ENCODE measurements at places on chromosomes 13 and 19.

DNA sequence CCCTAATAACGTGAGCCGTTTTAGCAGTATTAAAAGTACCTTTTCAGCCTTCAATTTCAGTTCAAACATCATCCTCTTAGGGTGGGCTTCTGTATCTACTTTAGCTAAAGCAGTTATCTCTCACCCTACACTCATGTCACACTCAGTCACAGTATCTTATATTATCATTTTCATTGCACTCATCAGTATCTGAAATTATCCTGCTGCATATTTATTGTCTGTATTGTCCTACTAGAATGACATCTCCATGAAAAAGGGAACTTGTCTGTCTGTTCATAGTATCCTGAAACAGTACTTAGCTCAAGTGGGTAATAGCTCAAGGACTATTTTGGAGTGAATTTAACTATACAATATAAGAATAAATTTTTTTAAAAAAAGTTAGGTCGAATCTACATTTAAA, 19.9 kb upstream of the RFC3 start:
- DNase-seq = no peak

DNA sequence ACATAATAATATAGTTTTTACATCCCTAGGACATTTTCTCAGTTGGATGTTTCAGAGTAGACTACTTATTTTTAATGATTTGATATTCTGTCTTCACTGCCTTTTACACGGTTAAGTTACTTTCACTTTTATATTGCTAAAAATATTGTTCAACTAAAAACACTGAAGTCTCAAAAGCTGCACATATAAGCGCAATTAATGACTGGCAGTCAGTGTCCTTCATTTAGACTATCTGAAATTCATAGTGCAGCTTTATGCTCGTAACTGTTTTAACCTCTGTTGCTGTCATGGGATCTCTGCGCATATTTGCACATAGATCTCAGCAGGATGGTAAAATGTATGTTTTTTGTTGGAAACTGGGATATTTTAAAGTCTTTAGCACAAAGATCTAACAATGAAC, 864.3 kb downstream of the SLITRK6 start:
- DNase-seq = no peak

GRCh38 chr19:1416014-1416841, 8.8 kb downstream of the DAZAP1 start:
- no peak for DNase-seq

DNA sequence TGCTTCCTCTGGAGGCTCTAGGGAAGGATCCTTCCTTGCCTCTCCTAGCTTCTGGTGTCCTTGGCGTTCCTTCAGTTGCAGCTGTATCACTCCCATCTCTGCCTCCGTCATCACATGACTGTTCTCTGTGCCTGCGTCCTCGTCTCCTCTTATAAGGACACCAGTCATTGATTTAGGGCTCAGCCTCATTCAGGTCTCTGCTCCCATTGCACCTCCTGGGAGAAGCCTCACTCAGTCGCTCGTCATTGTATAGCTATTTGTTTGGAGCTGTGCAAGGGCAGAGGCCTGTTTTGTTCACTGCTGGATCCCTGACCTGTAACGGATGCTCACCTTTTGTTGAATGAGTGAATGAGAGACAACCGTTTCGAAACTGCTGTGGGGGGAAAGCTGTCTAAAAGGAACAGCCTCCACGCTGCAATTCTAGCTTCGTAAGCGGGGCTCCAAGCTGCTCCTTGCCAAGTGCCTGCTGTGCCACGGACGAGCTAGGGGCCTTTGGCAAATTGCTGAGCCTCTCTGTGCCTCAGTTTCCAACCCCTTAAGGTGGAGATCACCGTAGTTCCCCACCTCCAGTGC, 17.2 kb downstream of the BRSK1 start:
- DNase-seq = no peak

DNA sequence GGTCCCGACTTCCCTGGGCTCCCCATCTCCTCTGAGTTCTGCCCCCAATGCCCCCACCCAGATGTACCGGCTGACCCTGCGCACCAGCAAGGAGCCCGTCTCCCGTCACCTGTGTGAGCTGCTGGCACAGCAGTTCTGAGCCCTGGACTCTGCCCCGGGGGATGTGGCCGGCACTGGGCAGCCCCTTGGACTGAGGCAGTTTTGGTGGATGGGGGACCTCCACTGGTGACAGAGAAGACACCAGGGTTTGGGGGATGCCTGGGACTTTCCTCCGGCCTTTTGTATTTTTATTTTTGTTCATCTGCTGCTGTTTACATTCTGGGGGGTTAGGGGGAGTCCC, 6.5 kb downstream of the FUZ start:
- no peak for DNase-seq

DNA sequence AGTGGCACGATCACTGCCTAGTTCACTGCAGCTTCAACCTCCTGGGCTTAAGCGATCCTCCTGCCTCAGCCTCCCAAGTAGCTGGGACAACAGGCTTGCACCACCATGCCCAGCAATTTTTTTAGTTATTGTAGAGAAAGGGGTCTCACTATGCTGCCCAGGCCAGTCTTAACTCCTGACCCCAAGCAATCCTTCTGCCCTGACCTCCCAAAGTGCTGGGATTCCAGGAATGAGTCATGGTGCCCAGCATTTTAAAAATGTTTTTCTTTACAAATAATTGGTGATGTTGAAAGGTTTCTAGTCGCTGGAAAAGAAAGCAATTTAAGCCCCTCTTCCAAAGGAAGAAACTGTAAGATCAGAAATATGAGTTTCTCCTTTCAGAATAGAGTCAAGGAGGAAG, 19.4 kb downstream of the DYRK1B start:
- no peak for DNase-seq

- peak; percentile 72 for DNase-seq
Observed at GRCh38 chr19:10259162-10259905, 7.3 kb downstream of the MRPL4 start.

DNA sequence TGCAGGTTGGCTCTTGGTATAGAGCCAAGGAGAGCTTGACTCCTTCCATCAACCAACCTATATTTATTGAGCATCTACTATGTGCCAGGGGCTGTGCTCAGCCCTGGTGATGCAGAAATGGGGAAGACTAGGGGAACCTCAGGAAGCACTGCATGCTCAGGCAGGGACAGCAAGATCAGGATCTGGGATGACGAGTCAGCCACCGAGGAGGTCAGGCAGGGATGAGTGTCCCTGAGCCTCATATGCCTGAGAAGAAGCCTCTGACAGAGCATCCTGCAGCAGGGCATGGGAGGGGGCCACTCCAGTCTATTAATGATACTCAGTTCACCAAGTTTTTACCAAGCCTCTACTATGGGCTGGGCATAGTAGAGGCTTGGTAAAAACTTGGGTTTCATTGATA, 158.1 kb downstream of the KATNAL1 start:
- DNase-seq = no peak

DNA sequence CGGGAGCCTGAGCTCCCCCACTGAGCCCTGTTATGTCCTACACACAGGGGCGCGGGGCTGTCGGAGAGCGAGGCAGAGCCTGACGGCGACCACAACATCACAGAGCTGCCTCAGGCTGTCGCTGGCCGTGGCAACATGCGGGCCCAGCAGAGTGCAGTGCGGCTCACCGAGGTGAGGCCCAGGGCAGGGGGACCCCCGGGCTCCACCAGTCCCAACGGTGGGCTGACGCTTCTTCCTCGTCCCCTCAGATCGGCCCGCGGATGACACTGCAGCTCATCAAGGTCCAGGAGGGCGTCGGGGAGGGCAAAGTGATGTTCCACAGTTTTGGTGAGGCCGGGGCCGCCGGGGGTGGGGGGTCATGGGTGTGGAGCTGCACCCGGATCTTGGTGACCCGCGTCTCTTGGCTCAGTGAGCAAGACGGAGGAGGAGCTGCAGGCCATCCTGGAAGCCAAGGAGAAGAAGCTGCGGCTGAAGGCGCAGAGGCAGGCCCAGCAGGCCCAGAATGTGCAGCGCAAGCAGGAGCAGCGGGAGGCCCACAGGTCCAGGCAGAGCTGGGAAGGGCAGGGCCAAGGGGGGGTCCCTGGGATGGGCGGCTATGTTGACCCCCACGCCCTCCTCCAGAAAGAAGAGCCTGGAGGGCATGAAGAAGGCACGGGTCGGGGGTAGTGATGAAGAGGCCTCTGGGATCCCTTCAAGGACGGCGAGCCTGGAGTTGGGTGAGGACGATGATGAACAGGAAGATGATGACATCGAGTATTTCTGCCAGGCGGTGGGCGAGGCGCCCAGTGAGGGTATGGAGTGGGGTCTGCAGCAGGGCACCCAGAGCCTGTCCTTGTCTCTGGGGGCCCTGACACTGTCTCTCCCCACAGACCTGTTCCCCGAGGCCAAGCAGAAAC, 1.2 kb upstream of the P2RY11 start:
- DNase-seq = no peak

GRCh38 chr13:85492283-85492682, 306.9 kb downstream of the SLITRK6 start:
- no peak for DNase-seq

- DNase-seq = no peak
Observed at GRCh38 chr19:40453151-40453735, 9.1 kb upstream of the SERTAD3 start.

GRCh38 chr13:32432856-32433255, 4.9 kb upstream of the N4BP2L1 start:
- no peak for DNase-seq

DNA sequence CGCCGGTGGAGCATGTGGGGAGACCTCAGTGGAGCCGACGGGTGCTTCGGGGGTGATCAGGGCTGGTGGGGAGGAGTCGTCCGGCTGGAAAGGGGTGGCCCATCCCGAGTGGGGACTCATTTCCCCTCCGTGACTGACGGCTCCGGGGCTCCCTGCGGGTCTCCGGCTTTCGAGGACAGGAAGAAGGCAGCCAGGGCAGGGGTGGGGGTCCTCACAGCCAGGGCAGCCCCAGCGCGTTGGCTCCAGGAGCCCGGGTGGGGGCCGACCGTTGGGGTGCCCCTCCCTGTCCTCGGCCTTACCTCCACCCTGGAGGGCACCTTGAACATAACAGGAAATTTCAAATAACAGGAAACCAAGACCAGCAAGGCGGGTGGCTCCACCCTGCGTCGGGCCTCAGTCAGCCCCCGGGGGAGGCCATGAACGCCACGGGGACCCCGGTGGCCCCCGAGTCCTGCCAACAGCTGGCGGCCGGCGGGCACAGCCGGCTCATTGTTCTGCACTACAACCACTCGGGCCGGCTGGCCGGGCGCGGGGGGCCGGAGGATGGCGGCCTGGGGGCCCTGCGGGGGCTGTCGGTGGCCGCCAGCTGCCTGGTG, at the start of gene S1PR4:
Gene S1PR4 (plus strand): TSS at position 393 of the 596 bp plus-strand sequence. CDS start 24 bp downstream, at position 417.
- peak; percentile 60 for DNase-seq

DNA sequence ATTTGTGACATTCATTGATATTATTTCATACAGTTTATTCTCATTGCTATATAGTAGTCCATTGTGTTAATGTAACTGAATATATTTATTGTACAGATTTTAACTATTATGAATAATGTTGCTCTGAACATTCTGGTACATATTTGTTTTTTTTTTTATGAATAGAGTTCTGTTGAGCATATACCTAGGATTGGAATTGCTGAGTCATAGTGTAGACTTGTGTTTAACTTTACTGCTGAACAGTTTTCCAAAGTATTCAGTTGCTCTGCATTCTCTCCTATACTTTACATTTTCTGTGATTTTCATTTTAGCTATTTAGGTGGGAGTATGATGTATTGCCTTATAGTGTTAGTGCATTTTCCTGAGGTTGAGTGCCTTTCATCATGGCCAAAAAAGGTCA, 97.5 kb downstream of the MAB21L1 start:
- no peak for DNase-seq

- no peak for DNase-seq
Observed at GRCh38 chr13:113766035-113766800, 7.2 kb downstream of the TMEM255B start.

- no peak for DNase-seq
Observed at GRCh38 chr13:31042481-31043165, 110.2 kb downstream of the TEX26 start.

GRCh38 chr13:42836930-42837690, 55.7 kb downstream of the FAM216B start:
- no peak for DNase-seq

GRCh38 chr19:18715416-18715815, 31.9 kb downstream of the CRTC1 start:
- no peak for DNase-seq

- no peak for DNase-seq
Observed at GRCh38 chr13:100365680-100366079, 222.9 kb downstream of the GGACT start.

GRCh38 chr13:95039415-95039814, 261.8 kb downstream of the ABCC4 start:
- DNase-seq = no peak

DNA sequence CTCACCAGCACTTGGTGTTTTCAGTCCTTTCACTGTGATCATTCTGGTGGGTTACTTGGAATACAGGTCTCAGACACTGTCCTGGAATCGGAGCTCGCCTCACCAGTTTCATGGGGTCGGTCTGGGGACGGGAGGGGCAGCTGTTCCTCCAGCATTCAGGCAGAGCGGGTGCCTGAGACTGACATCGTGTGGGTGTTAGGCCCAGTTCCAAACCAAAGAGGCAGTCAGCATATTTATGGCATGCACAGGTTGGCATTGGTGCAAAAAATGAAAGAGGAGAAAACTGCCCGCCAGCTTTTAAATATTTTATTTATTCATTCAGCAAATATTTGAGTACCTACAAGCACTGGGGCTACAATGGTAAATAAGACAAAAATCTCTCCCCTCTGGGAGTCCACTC, 20.1 kb downstream of the PLEKHF1 start:
- no peak for DNase-seq

DNA sequence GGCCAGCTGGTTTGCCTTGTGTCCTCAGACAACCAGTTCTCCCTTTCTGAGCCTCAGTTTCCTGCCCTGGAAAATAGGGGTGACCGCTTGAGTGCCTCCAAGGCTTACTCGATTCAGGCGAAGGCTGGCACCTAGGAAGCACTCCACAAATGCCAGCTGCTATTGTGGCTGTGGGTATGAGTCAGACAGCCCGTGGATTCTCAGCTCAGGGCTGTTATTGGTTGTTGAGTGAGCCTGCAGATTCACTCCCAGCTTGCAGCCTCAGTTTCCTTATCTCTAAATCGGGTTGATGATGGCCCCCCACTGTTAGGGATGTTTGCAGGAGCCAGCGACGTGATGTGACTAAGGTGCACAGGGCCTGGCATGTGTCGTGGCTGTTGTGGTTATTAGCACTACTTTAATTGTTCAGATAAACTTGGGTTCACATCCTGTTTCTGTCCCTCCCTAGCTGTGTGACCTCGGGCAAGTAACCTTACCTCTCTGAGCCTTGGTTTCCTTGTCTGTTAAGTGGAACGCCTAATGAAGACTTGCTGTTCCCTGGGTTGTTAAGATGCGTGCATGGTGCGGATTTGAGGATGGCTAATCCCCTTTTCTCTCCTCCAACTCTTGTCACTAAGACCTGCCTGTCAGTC, 2.4 kb downstream of the MARK4 start:
- DNase-seq = no peak

DNA sequence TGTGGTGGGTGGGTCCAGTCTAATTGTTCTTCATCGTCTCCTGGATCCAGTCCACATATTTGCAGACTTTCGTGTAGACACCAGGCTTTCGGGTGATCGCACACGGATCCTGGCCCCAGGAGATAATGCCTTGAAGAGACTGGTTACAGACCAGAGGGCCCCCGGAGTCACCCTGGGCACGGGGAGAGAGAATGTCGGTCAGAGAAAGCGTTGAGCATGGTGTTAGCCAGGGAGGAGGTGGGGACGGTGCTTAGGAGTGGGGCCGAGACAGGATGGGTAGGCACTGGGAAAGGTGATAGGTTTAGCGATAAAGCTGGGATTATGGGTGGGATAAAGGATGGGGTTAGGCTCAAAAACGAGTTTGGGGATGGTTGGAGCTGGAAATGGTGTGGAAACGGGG, 3.0 kb upstream of the KLK10 start:
- DNase-seq = no peak

All from stimulated activated naive CD4-positive, alpha-beta T cell (primary cell).